ENCODE measurements at places on chromosomes 3 and 15.
A peak's percentile ranks its signal among the peaks of the same experiment; 100 is the strongest.

DNA sequence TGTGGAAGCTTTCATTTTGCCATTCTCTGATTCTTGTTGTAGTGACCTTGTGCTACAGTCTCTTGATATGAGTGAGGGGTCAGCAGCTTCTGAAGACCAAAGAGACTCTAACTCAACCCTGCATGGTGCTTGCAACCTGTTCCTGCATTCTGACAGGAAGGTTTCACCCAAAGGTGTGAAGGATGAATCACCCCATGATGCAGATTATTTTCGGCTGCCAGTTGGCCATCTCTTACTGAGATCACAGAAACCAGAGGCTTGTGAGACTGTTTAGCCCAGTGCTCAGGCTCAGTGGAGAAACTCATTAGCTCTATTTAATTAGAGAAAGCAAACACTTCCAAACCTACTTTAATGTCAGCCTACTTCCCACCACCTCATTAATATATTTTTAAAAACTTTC, 29.2 kb upstream of the TPRG1 start:
- DNase-seq: no peak

- no peak for DNase-seq
Measured at GRCh38 chr3:108021131-108021530, 69.7 kb downstream of the CD47 start.

GRCh38 chr3:159857840-159858239, 130.8 kb upstream of the IL12A start:
- DNase-seq: no peak

GRCh38 chr15:47273864-47274263, 443.4 kb upstream of the SEMA6D start:
- DNase-seq: no peak

DNA sequence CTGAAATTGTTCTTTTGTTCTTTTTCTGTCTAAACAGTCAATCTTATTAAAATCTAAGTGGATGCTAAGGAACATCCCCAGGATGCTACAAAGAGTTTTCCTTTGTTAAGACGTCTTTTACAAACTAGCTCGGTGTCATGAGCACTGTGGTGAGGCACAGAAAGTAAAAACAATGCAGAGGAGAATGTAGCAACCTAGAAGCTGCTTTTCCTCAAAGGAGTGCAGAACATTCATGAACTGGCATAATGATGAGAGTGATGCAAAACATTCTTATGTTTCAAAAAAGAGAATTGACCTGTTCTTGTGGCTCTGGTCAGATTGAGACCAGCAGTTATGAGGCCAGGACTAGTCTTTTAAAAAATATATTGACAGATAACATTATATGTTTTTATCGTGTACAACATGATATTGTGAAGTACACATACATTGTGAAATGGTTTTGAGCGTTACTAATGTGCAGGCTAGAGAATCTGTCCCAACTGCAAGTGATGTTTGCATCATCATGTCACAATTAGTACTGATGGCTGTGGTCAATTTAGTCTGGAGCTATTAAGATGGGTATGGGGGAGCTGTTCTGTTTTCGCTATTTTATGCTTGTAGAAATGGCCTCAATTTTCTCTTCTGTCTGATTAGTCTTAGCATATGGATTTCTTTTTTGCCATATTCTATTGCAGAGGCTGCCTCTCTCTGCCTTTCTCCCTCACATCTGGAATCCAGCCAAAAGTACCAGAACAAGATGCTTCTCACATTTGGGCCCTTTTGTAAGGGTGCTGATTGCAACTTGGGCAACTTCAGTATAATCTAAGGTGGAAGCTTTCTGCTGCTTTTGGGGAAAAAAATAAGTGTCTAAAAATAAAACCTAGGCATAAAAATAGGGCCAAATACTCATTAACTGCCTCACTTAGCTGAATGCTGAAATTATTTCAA, 50.2 kb downstream of the HHLA2 start:
- no peak for DNase-seq

- no peak for DNase-seq
Measured at GRCh38 chr15:66800584-66801235, 98.7 kb downstream of the SMAD6 start.

DNA sequence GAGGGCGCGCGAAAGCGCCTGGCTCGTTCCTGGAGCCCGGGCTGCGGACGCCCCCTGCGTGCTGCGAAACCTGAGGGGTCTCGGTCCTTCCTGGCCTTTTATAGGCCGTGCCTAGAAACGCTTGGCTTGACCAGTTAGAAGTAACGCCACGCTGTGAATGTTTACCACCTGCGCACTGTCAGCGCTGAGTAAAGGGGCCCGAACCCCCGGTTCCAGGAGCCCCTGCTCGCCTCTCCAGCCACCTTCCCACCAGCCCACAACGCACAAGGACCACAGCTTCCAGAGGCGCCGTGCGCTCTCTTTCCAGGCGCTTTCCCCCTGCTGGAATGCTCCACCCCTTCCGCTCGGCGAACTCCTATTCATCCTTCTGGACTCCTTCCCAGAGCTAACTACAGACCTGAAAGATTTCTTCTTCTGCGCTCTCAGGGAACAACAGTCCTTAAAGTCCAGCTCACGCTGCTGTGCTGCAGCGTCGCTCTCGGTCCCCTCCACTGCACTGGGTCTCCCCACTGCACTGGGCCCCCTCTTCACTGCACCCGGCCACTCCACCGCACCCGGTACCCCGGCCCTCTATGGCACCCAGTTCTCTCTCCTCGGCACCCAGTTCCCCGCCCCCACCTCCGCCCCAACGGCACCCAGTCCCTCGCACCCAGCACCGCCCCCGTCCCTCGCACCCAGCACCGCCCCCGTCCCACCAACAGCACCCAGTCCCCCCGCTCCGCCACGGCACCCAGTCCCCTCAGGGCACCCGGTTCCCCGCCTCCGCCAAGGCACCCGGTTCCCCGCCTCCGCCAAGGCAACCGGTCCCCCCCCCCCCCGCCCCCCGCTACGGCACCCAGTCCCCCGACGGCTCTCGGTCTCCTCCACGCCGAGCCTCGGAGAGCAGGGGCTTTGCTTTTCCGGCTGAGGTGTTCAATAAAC, 69.8 kb downstream of the SQOR start:
- DNase-seq: no peak

DNA sequence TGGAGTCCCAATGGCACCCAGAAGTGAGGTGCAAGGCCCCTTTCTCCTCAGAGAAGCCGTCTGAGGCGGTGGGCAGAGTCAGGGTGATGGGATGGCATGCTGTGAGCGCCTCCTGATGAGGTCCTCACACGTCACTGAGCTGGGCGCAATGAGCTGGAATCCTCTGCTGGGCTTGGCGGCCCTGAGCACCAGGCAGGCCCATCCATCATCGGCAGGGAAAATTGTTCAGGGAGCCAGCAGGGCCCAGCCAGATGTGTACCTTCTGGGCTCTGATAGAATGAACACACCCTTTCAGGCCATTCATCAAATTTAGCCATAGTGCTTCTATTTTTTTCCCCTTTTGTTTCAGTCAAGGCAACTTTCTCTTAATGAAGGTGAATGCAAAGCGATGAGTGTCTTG, 43.7 kb downstream of the FAM3D start:
- DNase-seq: no peak

GRCh38 chr3:100665230-100665629, 44.1 kb upstream of the TFG start:
- no peak for DNase-seq

- peak; percentile 49 for DNase-seq
Measured at GRCh38 chr15:65409036-65409631, 13.6 kb downstream of the IGDCC4 start.

DNA sequence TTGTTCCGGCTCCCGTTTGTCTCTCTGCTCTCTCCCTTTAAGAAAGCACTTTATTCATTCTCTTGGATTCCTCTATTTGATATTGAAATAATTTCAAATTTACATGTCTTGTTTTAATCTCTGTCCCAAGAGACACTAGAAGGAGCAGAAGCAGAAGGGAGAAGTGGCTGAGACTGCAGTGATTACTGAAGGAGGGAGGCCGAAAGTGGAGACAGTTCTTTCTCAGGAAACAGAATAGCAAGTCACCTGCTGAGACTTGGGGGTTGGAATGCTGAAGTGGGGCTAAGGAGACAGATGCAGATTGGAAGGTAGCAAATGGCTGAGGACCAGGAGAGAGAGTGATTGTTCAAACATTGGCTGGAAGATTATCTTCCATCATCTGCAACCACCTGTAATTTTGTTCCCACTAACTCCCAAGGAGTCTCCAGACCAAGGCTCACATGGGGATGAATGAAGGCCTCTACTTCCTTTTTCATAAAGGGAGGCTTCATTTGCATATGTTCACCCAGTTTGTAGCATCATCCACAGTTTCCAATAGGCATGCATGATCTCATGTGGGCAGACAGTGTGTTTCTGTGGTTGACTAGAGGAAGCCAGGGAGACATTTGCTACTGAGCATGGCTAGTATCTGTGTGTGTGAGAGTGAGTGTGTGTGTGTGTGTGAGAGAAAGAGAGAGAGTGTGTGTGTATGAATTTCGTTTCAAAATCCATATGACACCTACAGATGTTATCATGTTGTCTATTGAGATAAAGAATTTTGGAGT, 24.0 kb downstream of the LTF start:
- no peak for DNase-seq

DNA sequence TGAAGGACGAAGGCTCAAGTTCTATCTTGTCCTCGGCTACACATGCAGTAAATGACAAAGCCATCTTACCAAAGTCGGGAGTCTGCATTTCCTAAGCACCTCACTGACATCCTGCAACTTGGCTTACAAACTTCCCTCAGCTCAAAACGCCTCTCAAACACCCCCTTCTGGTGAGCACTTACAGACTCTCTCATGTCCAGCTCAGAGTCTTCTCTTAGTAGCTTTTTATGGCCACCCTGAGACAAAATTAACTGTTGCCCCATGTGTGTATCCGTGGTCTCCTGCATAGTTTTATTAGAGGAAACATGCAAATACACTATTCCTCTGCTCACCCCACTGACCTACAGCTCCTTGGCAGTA, 819.7 kb downstream of the FHIT start:
- DNase-seq: peak; percentile 26

- no peak for DNase-seq
Measured at GRCh38 chr3:3085782-3086181, 24.4 kb downstream of the IL5RA start.

DNA sequence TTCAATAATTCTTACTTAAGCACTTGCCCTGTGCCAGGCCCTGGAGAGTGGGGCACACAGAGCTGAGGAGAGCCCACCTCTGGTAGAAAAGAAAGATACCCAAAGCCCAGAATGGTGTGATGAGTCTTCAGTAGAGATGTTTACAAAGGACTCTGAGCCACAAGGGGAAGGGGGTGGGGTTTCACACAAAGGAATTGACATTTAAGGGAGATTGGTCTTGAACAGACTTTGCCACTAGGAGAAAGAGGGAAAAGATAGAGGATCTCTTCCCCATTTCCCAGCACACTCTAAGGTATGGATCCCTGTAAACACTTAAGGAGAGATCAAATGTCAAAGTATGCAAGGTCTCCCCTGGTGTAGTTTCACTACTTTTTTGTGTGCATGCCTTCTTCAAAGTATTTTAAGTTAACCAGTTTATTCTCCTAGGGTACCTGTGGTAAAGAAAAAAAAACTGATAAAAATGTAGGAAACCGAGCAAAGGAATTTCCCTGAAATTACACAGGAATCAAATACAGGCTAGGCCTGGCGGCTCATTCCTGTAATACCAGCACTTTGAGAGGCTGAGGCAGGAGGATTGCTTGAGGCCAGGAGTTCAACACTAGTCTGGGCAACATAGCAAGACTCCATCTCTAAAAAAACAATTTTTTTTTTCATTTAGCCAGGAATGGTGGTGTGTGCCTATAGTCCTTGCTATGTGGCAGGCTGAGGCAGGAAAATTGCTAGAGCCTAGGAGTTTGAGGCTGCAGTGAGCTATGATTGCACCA, 117.6 kb upstream of the SKOR1 start:
- no peak for DNase-seq

- DNase-seq: no peak
Measured at GRCh38 chr3:38493031-38493430, 3.1 kb upstream of the EXOG start.

- no peak for DNase-seq
Measured at GRCh38 chr15:58396181-58396580, 35.6 kb upstream of the LIPC start.

GRCh38 chr3:188274249-188274915, 120.4 kb downstream of the LPP start:
- DNase-seq: no peak

- no peak for DNase-seq
Measured at GRCh38 chr3:69180869-69181591, 58.6 kb upstream of the LMOD3 start.

- no peak for DNase-seq
Measured at GRCh38 chr3:6551165-6551564, 309.8 kb upstream of the GRM7 start.

- DNase-seq: no peak
Measured at GRCh38 chr3:65343026-65343425, 655.2 kb upstream of the ADAMTS9 start.

DNA sequence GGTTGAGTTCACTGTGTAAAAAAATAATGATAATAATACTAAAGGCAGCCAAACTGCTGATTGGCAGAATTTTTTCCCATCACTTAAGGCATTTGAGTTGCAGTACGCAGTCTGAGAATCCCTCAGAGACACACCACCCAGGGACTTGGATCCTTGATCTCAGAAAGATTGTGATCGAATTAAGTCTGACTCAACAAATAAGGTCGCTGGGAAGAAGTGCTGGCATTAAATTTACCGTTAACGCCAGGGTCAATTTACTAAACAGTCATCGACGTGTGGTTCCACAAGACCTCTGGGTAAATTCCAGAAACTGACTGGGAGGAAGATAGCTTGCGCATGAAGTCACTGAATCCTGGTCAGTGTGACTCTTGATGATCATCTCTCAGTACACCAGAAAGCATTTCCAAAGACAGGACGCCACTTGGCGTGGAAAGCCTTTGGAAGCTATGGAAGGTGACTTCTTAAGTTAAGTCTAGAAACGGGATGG, 48.3 kb upstream of the CGNL1 start:
- DNase-seq: peak; percentile 57

GRCh38 chr3:30708472-30708871, 102.1 kb downstream of the TGFBR2 start:
- no peak for DNase-seq

- DNase-seq: no peak
Measured at GRCh38 chr3:184491011-184491576, 70.5 kb upstream of the EPHB3 start.

DNA sequence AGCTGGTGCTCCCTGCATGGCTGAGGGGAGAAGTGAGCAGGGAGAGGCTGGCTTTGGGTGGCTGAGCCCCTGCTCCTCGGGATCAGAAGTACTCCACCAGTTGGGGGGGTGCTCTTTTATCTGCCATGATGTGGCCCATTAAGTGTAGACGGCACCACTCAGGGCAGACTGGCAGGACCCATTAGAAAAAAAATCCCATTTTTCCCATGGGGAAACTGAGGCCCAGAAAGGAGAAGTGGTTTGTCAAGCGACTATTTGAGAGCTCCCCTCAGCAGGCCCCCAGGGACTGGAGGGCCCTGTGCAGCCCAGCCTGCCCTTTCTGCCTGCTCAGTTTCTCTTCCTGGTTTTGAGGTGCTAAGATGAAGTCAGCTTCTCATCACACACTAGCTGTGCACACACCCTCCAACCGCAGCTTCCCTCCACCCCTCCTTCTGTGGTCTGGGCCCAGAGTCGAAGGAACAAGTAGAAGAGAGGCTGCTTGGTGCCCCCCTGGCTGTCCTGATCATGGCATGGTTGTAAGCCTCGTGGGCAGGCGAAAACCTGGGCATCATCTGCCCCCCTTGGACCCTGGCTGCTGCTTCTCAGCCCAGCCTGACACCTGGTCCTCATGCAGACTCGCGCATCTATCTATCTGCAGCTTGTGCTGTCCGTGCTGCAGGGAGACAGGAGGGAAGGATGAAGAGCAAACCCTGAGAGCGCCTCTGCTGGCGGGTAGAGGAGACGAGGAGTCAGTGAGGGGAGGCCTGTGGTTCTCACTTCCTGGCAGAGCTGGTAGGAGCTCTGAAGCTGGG, 5.6 kb downstream of the CSK start:
- peak; percentile 43 for DNase-seq

All from K562 (cell line).